ENCODE measurements at places on chromosomes 4 and X. TPM values are rescaled to one million over a fixed set of nuclear protein-coding genes. Genes with fewer than 3 reads are reported as not detected.

DNA sequence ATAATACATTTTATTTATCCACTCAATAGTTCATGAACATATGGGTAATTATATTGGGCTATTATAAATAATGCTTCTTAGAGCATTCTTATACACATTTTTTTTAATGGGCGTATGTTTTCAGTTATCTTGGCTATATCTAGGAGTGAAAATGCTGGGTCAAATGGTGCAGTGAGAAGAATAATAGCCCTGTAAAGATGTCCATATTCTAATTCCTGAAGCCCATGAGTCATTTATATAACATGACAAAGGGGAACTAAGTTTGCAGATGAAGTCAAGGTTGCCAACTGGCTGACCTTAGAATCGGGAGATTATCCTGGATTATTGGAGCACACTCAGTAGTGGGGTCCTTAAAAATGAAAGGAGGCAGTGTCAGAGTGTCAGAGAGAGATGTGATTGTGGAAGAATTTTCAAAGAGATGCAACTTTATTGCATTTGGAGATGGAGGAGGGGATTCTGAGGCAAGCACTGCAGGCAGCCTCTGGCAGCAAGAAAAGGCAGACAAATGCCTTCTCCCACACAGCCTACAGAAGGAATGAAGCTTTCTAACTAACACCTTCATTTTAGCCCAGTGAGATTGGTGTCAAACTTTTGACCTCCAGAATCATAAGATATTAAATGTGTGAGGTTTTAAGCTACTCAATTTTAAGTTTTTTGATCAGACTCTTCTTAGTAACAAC is 106.1 kb upstream of the HS3ST1 start:
- DNase-seq = no peak

DNA sequence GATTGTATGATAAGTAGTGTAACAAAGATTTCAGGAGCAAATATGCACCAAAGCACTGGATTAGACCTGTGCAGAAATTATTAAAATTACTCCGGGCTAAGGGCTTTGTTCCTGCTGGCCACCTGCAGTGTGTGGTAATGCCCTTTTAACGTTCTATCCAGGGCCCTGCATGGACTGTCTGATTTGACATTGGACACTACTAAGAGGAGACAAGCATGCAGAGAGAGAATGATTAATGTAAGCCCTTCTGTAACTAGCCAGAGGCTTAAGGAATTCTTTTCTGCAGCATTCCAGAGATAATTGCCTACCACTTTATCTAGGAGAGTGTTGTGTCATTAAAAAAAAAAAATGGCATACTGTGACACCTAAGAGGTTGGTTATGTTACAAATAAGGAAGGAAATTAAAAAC is 117.0 kb downstream of the PCDH7 start:
- DNase-seq = no peak

Gene XAGE2
- not detected for total RNA-seq

GRCh38 chr4:184893801-184894571 is 68.2 kb upstream of the ACSL1 start:
- peak; percentile 51 for DNase-seq

Gene NPY2R
- total RNA-seq = not detected

Gene VBP1
- total RNA-seq = 15.3 TPM

Gene MSANTD1
- 1.1 TPM for total RNA-seq

DNA sequence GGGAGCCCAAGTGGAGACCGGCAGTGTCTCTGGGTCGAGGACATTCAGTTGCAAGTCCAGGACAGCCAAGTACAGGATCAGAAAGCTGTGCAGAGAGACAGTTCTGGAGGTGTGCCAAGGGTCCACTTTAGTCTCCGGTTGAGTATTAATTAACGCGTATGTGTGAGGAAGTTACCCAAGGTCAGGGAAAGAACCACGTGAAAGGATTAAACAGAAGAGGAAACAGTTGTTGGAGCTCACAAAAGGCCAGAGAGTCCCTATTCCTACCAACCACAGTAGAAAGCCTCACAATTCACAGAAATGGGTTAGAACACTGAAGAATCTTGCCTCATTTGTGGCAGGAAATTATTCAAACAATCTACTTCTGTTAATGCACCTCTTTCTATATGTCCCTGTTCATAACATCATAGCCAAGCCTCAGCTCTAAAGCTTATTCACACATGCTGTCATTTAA is 17.9 kb upstream of the NSUN7 start:
- DNase-seq = peak; percentile 64

- no peak for DNase-seq
Measured at GRCh38 chrX:44035571-44035970, 62.4 kb upstream of the NDP start.

GRCh38 chr4:66475596-66475995 is 805.3 kb upstream of the EPHA5 start:
- DNase-seq = no peak

- DNase-seq = no peak
Measured at GRCh38 chrX:28549838-28550237, 37.4 kb upstream of the IL1RAPL1 start.

Gene SPIN4
- total RNA-seq = 0.98 TPM

DNA sequence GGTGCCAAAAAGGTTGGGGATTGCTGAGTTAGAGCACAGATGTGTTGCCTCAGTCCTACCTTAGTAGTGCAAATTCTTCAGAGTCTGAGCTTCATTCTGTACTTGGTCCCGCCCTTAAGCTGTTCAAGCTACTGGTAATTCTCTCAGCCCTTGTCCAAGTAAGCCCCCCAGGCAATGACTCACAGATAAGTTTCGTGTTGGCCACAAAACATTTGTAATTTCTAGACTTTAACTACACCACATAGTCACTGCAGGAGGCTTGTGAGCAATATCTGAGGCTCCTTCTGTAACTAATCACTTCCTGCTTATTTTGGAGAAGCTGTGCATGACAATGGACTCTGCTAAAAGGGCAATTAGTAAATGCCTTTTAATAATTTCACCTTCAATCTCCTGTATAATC is 1420.5 kb downstream of the PCDH7 start:
- DNase-seq = no peak

Gene ARR3
- total RNA-seq = not detected

- DNase-seq = no peak
Measured at GRCh38 chrX:1657367-1658070, 42.7 kb downstream of the ASMT start.

DNA sequence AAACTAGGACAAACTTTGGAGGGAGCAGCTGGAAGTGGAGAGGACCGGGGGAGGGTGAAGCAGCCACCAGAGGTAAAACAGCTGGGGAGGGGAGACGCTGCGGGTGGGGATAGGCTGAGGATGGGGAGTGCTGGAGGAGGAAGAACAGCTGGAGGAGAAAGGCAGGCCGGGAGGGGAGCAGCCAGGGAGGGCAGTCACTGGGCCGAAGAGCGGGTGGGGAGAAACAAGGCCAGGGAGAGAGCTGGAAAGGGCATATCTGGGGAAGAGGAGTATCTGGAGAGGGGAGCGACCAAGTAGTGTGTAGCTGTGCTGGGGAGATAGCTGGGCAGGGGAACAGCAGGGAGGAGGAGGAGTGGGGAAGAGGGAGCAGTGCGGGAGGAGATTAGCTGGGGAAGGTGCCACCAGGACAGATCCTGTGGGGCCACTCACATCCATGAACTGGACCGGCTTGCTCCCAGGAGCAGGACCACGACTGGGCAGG is 2.7 kb downstream of the SLC38A5 start:
- DNase-seq = no peak

Gene UGT8
- total RNA-seq = 0.15 TPM

DNA sequence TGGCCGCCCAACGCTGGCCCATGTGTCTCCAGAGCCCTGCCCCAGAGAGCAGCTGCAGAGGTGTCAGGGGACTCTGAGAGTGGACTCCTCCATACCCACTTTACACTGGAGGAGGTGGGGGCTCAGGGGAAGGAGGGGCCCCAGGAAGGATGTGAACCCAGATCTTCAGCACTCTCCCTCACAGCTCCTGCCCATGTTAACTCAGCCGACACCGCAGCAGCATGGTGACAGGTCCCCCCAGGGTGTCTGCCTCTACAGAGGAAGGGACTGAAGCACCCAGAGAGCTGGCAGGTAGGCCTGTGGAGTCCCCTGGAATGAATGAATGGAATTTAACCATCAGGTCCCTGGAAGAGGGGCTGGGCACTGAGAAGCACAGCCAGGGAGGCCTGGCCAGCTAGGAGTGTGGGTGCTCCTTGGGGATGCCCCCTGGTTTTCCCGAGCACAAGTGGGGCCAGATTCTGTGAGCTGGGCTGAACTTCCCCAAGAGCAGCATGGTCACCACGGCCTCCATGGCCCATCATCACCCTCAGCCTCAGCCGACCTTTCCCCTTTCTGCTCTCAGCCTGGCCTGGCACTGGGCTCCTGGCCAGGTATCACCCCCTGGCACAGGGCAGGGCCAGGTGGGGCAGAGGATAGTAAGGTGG is 21.9 kb downstream of the SH3BP2 start:
- no peak for DNase-seq

GRCh38 chr4:120084327-120084726 is 17.7 kb upstream of the MAD2L1 start:
- DNase-seq = no peak
